ENCODE measurements at places on chromosomes 1 and 21. TPM values are rescaled to one million over a fixed set of nuclear protein-coding genes. Genes with fewer than 3 reads are reported as not detected.

DNA sequence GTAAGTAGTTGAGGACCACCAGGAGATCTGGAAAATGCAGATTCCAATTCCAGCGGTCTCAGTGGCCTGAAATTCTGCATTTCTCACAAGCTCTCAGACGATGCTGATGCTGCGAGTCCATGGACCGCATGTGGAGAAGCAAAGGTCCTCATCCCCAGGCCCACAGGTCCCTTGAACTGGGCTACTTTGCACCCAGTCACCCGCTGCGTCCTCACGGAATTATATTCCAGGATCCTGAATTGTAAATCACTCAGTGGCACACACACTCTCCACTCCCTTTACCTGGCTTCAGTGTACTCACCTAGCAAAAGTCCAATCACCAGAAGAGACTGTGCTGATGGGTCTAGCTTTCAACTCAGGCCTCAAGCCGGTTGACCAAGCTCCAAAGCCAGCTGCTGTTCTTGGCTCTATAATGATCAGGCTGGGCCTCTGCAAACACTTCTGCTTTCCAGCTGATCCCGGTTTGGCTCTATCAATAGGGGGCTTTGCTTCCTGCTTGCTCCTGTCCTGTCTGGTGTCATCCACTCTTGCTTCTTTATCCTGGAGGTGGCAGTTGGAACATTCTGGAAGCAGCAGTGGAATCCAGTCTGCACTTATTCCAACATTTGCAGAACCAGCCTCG, 904 bp upstream of the RPL22 start:
- peak overlapping the region; percentile 99 for H3K4me3 ChIP-seq
- H3K4me1 ChIP-seq: peaks cover 20% of the 10 kb centered on the region
- peak overlapping the region; percentile 91 for H3K27ac ChIP-seq
- no peaks in the 10 kb centered on the region for H3K27me3 ChIP-seq

DNA sequence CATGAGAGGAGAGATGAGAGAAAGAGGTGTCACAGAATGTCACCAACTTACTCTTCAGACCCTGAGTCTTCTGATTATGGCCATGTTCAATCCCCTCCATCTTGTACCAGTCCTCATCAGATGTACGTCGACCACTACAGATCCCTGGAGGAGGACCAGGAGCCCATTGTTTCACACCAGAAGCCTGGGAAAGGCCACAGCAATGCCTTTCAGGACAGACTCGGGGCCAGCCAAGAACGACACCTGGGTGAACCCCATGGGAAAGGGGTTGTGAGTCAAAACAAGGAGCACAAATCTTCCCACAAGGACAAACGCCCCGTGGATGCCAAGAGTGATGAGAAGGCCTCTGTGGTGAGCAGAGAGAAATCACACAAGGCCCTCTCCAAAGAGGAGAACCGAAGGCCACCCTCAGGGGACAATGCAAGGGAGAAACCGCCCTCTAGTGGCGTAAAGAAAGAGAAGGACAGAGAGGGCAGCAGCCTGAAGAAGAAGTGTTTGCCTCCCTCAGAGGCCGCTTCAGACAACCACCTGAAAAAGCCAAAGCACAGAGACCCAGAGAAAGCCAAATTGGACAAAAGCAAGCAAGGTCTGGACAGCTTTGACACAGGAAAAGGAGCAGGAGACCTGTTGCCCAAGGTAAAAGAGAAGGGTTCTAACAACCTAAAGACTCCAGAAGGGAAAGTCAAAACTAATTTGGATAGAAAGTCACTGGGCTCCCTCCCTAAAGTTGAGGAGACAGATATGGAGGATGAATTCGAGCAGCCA, 8.0 kb downstream of the ELOA start:
- DNase-seq: peak; percentile 74
- peaks cover 66% of the 10 kb centered on the region for H3K36me3 ChIP-seq
- peak overlapping the region; percentile 73 for H3K27ac ChIP-seq
- no peak overlapping the region for H3K4me3 ChIP-seq

- no peaks in the 10 kb centered on the region for H3K4me1 ChIP-seq
- no peak overlapping the region for H3K4me3 ChIP-seq
- no peaks in the 10 kb centered on the region for H3K36me3 ChIP-seq
- no peak overlapping the region for H3K27ac ChIP-seq
- DNase-seq: no peak
Observed at GRCh38 chr21:20459838-20460237, 538.4 kb upstream of the NCAM2 start.

DNA sequence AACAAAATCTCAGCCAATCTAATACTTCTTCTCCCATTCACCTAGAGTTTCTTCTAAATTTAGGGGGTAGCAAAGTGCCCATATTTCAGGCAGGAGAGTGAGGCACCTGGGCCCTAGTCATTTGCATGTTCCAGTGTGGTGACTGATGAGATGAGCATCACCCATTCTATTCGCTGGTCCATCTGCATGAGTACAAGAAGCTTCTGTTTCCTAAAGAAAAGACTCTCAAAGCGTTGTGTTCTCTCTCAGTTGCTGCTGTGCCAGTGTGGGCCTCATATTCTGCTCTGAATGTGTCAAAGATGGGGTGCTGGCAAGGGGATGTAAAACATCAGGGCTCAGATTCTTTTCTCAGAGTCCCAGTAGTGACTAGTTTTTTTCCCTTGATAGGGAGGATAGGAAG, 16.1 kb upstream of the DPYD start:
- no peaks in the 10 kb centered on the region for H3K4me1 ChIP-seq
- H3K36me3 ChIP-seq: no peaks in the 10 kb centered on the region
- no peak overlapping the region for H3K27ac ChIP-seq
- no peaks in the 10 kb centered on the region for H3K27me3 ChIP-seq
- DNase-seq: no peak
- H3K4me3 ChIP-seq: no peak overlapping the region

- H3K36me3 ChIP-seq: no peaks in the 10 kb centered on the region
- no peak overlapping the region for H3K4me3 ChIP-seq
- peak; percentile 2 for DNase-seq
- H3K4me1 ChIP-seq: no peaks in the 10 kb centered on the region
Observed at GRCh38 chr1:242847390-242847993, 323.0 kb upstream of the PLD5 start.

The CLIC4 gene
- 361 TPM for total RNA-seq

Measured in cardiac muscle cell (in vitro differentiated cells and primary cell).